ENCODE measurements at places on chromosomes 2 and 18. TPM values are rescaled to one million over a fixed set of nuclear protein-coding genes. Genes with fewer than 3 reads are reported as not detected.
A peak's percentile ranks its signal among the peaks of the same experiment; 100 is the strongest.

- no peaks in the 10 kb centered on the region for H3K27me3 ChIP-seq
- no peaks in the 10 kb centered on the region for H3K36me3 ChIP-seq
- no peak for DNase-seq
- no peaks in the 10 kb centered on the region for H3K4me1 ChIP-seq
Observed at GRCh38 chr2:129320288-129320687, 659.2 kb upstream of the RAB6C start.

DNA sequence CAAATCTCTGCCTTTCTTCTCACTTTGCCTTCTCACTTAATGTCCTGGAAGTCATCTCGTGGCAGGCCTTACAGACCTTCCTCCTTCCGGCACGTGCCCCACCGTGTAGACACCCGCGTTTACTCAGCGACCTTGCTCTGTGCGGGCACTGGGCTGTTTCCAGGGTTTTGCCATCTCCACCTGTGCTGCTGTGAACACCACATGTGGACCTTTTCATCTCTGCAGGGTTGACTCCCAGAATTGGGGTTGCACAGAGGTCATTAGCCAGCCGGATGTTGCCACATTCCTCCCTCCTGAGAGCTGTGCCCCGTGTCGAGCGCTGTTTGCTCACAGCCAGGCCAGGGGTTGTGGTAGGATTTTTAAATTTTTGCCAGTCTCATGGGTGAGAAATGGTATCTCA lies 25.4 kb downstream of the KCNG2 start:
- no peak overlapping the region for H3K27ac ChIP-seq
- no peaks in the 10 kb centered on the region for H3K27me3 ChIP-seq
- no peaks in the 10 kb centered on the region for H3K36me3 ChIP-seq
- no peaks in the 10 kb centered on the region for H3K4me1 ChIP-seq
- H3K4me3 ChIP-seq: no peak overlapping the region
- no peak for DNase-seq

GRCh38 chr18:27712066-27712465 lies 464.9 kb downstream of the CDH2 start:
- H3K27me3 ChIP-seq: no peaks in the 10 kb centered on the region
- no peaks in the 10 kb centered on the region for H3K4me1 ChIP-seq
- H3K27ac ChIP-seq: no peak overlapping the region
- DNase-seq: no peak
- no peak overlapping the region for H3K4me3 ChIP-seq

- H3K27ac ChIP-seq: no peak overlapping the region
- DNase-seq: no peak
- no peaks in the 10 kb centered on the region for H3K36me3 ChIP-seq
- no peak overlapping the region for H3K4me3 ChIP-seq
- no peaks in the 10 kb centered on the region for H3K27me3 ChIP-seq
Observed at GRCh38 chr18:2376707-2377106, 194.6 kb downstream of the METTL4 start.

- H3K36me3 ChIP-seq: no peaks in the 10 kb centered on the region
- H3K27me3 ChIP-seq: no peaks in the 10 kb centered on the region
- H3K4me3 ChIP-seq: no peak overlapping the region
- no peak overlapping the region for H3K27ac ChIP-seq
- DNase-seq: no peak
Observed at GRCh38 chr2:40760071-40760666, 308.3 kb upstream of the SLC8A1 start.

DNA sequence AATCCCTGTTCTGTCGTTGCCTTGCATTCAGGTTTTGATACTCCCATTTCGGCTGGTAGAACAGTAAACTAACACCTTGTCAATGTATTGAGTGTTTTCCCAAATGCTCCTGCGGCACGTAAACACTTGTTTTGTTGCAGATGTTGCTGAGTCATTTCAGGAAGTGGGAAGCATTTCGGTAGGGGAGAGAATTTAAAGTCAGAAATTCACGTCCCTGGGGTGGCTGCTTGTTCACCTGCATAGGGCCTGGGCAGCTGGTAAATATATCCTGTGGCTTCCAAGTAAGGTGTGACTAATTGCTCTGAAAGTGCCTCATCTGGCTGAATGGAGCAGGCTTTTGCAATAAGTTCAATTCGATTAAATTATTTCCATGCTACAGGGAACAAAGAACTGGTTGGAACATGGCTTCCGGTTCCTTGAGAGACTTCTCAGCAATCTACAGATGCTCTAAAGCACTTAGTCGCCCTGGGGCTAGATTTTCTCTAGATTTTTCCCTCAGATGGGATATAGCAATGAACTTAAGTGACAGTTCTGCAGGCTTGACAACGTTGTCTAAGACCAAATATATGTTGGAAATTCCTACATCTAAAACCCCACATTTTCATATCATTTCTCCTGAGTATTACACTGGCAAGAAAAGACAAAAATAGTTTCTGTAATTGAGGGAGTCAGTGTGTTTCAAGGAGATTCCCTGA lies 5.2 kb downstream of the GALR1 start:
- no peak for DNase-seq
- no peak overlapping the region for H3K4me3 ChIP-seq
- H3K4me1 ChIP-seq: peaks cover 16% of the 10 kb centered on the region

GRCh38 chr2:239827523-239827890 lies 197.6 kb downstream of the NDUFA10 start:
- H3K4me3 ChIP-seq: no peak overlapping the region
- peaks cover 10% of the 10 kb centered on the region for H3K4me1 ChIP-seq
- H3K27ac ChIP-seq: no peak overlapping the region
- peak; percentile 13 for DNase-seq
- no peaks in the 10 kb centered on the region for H3K27me3 ChIP-seq
- H3K36me3 ChIP-seq: no peaks in the 10 kb centered on the region

DNA sequence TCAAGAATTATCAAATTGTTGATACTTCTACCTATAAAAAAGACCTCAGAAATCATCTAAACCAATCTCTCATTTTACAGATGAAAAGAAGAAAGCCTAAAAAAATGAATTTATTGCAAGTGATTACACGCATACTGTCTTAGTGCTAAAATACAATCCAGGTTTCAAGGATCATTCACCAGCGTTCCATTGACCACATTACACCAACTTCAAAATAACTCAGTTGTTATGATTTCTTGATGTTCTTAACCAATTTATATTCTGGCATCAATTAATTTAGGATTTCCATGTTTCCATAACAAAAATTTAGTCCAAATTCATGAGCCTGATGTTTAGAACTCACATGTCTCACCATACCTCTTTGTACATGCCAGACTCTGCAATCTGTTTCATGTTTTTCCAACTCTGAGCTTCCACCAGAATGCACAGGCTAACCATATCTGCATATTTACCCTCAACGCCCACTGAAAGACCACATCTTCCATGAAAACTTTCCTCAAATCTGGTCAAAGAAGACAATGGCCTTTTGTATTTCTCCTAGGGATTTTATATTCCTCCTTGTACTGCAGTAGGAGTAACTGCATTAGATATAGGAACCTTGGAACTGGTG lies 2.1 kb upstream of the INSIG2 start:
- H3K4me3 ChIP-seq: no peak overlapping the region
- no peaks in the 10 kb centered on the region for H3K36me3 ChIP-seq
- peaks cover 13% of the 10 kb centered on the region for H3K4me1 ChIP-seq

DNA sequence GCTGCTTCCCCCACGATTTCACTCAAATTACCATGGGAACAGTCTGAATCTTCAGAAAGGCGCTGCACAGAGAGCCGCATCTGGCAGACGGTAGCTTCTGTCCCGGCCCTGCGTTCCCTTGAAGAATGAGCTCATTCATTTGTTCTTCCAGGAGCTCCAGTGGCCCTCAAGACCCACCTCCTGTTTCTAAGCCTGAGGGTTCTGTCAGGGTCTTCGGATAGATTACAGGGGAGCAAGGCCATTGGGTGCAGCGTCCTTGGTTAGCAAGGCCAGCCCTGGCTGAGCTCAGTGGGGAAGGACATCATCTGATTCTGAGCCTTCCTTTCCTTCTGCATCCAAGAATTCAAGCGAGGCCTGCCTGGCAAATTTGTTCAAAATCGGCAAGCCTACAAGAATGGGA lies 111.9 kb downstream of the PDCL3 start:
- no peaks in the 10 kb centered on the region for H3K4me1 ChIP-seq
- no peaks in the 10 kb centered on the region for H3K27me3 ChIP-seq
- H3K36me3 ChIP-seq: no peaks in the 10 kb centered on the region
- H3K27ac ChIP-seq: no peak overlapping the region
- H3K4me3 ChIP-seq: no peak overlapping the region

DNA sequence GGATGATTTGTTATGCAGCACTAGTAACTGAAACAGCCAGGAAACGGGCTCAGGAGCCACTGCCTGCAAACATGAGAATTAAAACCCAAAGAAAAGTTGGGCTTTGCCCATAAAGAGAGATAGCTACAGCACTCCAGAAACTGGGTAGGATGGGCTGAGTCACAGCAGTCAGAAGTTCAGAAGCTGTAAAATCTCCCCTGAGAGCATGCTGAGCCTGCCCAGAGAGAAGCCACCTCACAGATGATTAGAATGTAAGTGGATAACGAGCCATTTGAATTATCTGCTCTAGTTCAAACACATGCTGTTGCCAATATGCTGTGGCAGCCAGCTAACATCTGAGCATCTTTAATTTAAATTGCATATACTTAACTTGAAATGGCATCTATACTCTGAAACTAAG lies 388.1 kb upstream of the ACVR2A start:
- no peaks in the 10 kb centered on the region for H3K27me3 ChIP-seq
- H3K4me3 ChIP-seq: no peak overlapping the region
- H3K4me1 ChIP-seq: no peaks in the 10 kb centered on the region
- DNase-seq: no peak
- H3K36me3 ChIP-seq: no peaks in the 10 kb centered on the region

DNA sequence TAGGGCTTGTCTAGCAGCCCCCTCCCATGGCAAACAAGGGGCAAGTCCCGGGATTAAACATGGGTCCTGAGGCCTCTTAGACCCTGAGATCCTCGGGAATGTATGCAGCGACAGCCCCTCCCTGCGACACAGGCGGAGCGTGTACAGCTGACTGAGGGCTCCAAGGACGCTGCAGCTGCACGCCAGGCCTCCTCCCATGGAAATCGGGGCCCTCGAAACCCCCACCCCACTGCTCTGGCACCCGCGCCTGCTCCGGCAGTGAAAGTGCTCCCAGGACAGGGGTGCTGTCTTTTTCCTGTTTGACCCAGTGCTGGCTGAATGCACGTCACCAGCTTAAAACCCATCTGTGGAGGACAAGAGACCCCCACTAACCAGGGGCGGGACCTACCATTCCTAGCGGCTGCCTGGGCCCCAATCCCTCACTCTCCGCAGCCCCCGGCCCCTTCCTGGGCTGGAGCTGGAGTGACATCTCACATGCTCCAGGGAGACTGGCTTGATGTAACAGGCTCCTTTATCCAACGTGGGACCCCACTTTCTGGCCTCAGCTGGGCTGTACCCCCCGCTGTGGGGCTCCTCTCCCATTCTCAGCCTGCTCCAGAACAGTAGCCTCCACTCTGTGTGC lies 247.7 kb downstream of the TWIST2 start:
- no peaks in the 10 kb centered on the region for H3K4me1 ChIP-seq
- no peak overlapping the region for H3K27ac ChIP-seq
- H3K36me3 ChIP-seq: peaks cover 13% of the 10 kb centered on the region
- no peak for DNase-seq
- no peak overlapping the region for H3K4me3 ChIP-seq
- no peaks in the 10 kb centered on the region for H3K27me3 ChIP-seq

GRCh38 chr2:177545143-177545542 lies 152.6 kb downstream of the AGPS start:
- DNase-seq: no peak
- no peak overlapping the region for H3K4me3 ChIP-seq
- H3K27ac ChIP-seq: no peak overlapping the region
- no peaks in the 10 kb centered on the region for H3K27me3 ChIP-seq
- no peaks in the 10 kb centered on the region for H3K36me3 ChIP-seq
- H3K4me1 ChIP-seq: no peaks in the 10 kb centered on the region

DNA sequence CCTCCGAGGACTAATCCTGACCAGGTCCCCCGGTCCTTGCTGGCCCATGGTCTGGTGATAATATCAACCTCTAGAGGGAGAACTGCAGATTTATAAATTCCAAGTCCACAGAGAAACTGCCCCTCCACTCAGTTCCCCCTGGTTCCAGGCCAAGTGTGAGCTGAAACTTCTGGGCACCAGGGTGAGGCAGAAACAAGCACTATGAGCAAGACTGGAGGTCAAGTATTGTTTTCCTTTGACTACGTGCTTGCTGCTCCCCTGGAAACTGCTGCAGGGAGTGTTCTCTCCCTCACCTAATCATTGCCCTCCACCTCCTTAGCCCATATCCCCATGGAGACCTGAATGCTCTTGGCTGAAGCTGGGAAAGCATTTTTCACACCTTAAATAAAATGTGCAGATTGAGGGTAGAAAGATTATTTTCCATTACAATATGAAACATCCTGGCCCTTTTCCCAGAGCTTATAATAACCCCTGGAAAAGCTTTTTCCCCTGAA lies 135.2 kb downstream of the RDH14 start:
- H3K4me3 ChIP-seq: no peak overlapping the region
- H3K4me1 ChIP-seq: no peaks in the 10 kb centered on the region
- H3K27ac ChIP-seq: no peak overlapping the region
- no peak for DNase-seq
- H3K36me3 ChIP-seq: no peaks in the 10 kb centered on the region

DNA sequence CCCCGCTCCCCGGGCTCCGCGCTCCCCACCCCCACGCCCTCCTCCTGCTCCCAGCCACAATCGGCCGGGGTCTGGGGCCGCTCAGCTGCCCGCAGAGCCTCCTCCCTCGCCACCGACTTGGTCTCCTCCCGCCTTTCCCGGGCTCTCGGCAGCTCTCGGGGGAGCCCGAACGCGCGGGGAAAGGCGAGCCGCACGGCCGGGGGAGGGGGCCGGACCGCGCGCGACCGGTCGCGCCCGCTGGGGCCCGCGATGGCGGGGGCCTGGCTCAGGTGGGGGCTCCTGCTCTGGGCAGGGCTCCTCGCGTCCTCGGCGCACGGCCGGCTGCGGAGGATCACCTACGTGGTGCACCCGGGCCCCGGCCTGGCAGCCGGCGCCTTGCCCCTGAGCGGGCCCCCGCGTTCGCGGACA lies 327 bp downstream of the LTBP1 start:
- peak overlapping the region; percentile 94 for H3K27ac ChIP-seq
- peak overlapping the region; percentile 83 for H3K4me3 ChIP-seq
- H3K27me3 ChIP-seq: no peaks in the 10 kb centered on the region
- peaks cover 24% of the 10 kb centered on the region for H3K4me1 ChIP-seq
- H3K36me3 ChIP-seq: no peaks in the 10 kb centered on the region

- no peak overlapping the region for H3K4me3 ChIP-seq
- no peaks in the 10 kb centered on the region for H3K4me1 ChIP-seq
- no peaks in the 10 kb centered on the region for H3K27me3 ChIP-seq
- H3K36me3 ChIP-seq: no peaks in the 10 kb centered on the region
- H3K27ac ChIP-seq: no peak overlapping the region
Observed at GRCh38 chr2:188869550-188869949, 104.6 kb upstream of the COL3A1 start.

Gene KRCC1
- 24.3 TPM for total RNA-seq

Gene GALNT3
- total RNA-seq: 7.4 TPM

Gene CPS1
- total RNA-seq: 8.8 TPM

Gene MGAT4A
- 20.6 TPM for total RNA-seq

Gene ALPP
- not detected for total RNA-seq

Gene CD8A
- 6.9 TPM for total RNA-seq

Gene ITGA4
- 4.9 TPM for total RNA-seq

Gene SIX2
- 16.7 TPM for total RNA-seq

Gene VWC2L
- not detected for total RNA-seq

Measured in vagina (tissue), 2 donors.